AG04450 (cell line): ENCODE measurements at places on chromosomes 3 and 15.

DNA sequence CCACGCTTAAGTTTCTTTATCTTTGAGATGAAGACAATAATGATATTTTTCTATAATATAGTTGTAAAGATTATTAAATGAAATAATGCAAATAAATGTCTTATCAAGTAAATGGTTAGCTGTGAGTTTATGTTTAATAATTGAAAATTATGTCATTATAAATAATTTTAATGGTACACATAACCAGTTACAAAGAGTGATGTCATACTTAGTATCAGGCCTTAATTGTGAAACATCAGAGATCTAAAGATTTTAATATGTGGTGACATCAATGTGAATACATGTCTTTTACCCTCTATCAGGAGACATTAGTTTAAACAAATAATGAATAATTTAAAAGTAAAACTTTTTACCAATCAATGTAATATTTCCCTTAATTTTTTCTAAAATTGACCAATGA is 63.8 kb upstream of the P2RY1 start:
- DNase-seq: no peak

DNA sequence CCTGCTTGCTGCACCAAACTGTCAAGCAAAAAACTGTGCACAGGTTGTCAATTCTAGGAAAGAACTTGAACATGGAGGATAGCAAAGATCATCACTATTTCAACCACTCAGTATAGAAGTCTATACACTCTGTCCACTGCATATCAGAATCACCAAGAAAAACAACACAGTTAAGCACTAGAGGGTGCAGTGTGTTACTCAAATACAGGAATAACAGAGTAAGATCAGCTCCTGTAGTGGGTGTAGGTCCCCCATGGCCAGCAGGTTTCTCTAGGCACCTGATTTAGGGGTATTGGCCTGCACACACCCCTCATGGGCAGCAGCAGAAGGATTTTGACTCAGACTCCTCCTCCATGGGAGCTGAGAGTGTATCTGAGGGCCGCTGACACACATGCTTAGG is 464.1 kb downstream of the EPHA6 start:
- DNase-seq: no peak

DNA sequence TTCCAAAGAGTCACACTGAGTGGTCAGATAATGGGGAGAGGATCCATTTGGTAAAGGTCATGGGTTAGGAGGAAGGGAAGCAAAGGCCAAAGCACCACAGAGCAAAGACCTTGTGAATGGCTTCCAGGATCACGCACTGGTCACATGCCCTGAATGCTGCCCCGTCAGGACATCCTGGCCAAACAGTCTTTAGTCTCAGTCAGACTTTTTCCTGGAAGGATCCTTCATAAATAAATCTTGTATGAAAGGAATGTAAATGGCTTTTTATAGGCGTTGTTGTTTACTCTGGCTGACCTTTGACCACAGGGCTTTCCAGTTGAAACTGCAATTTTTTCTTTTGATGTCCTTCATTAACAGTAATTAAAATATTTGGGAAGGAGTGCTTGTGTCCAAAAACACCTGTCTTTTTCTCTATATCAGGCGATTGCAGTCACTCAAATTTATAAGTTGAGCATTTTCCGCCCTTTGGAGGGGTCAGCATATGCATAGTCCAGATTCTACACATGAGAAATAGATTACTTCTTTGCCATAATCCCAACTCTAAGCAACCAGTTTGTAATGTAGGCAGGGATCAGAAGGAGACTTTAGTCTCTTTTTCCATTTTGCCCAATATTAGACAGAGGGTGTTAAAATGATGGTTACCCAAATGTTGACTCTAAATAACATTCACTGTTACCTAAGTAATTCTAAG is 48.4 kb downstream of the CHAC1 start:
- DNase-seq: no peak

DNA sequence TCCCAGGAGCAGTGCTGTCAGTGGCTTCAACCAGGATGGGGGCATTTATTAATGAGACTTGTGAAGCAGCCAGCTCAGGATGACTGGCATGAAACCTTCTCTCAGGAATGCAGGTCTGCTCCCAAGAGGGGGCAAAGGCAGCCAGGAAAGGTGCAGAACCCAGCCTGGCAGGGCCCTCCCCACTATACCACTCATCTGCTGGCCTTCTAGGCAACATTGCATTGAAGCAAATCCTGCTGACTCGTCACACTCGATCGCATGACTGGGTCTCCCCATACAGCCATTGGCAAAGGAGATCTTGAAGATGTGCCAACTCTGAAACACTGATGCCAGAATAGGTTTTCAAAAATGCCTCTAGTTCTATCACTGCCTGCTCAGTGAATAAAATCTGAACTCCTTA is 65.7 kb upstream of the CMTM7 start:
- DNase-seq: no peak

DNA sequence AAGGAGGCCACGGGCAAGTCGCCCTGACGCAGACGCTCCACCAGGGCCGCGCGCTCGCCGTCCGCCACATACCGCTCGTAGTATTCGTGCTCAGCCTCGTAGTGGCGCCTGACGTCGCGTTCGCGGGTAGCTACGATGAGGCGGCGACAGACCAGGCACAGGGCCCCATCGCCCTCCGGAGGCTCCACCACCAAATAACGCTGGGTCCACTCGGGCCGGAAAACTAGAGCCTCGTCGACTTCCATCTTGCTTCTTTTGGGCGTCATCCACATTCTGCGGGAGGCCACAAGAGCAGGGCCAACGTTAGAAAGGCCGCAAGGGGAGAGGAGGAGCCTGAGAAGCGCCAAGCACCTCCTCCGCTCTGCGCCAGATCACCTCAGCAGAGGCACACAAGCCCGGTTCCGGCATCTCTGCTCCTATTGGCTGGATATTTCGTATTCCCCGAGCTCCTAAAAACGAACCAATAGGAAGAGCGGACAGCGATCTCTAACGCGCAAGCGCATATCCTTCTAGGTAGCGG is at the start of gene EPM2AIP1:
Gene EPM2AIP1 (minus strand): TSS at position 326 of the 520 bp plus-strand sequence. CDS start 54 bp downstream, at position 272.
- DNase-seq: no peak

GRCh38 chr15:49232236-49232806 is 62.3 kb downstream of the GALK2 start:
- no peak for DNase-seq

GRCh38 chr15:47429376-47429775 is 287.9 kb upstream of the SEMA6D start:
- no peak for DNase-seq

DNA sequence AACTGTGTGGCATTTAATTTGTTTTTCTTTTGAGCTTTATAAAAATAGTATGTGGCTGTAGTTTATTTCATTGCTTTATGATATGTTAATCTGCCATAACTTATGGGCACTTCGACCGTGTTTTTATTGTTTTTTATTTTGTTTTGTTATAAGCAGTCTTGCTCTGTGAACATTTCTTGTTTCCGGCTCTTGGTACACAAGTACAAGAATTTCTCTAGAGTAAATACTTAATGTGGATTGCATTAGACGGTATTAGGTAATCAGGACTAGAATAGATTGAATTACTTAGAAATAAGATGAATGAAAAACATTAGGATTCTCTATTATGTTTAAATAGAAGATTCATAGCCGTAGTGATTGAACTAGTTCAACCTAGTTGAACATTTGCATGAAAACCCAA is 2.1 kb downstream of the ZFAND6 start:
- no peak for DNase-seq

- DNase-seq: no peak
These were observed 4.6 kb upstream of the PTPN9 start for GRCh38 chr15:75583701-75584100.

GRCh38 chr15:27683121-27683520 is 416.0 kb downstream of the OCA2 start:
- no peak for DNase-seq

DNA sequence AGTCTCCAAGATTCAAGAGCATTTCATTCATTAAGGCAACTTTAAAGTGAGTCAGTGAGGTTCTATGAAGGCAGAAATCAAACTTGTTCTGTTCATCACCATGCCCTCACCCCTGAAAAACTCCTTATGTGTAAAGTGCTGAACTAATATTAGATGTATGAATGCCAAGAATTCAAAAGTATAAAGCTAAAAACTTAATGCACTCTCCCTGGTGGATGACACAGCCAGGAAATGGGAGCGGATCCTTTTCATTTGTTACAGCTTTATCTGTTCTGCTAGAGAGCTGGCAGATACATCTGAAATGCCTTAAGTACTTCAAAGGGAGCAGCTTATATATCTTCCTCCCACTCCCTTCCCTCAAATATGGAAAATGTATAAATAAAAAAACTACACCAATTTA is 8.2 kb downstream of the TXNRD3 start:
- DNase-seq: no peak

GRCh38 chr15:38687775-38688495 is 123.3 kb upstream of the RASGRP1 start:
- DNase-seq: no peak

DNA sequence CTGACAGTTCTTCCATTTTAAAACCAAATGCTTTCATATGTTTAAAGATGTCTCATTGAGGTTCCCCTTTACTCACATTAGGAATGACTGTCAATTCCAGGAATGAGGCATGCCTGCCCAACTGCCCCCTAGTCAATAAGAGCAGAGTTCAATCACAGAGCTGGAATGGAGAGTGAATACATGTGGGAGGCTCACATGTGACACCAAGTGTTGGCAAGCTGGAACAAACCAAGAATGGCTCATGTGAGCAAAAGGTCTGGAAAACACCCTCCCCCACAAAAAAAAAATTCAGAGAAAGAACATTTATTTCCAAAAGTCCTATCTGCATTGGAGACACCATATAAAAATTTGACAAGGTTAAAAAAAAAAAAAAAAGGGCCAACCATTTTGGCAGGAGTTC is 3.7 kb downstream of the PBRM1 start:
- DNase-seq: no peak

DNA sequence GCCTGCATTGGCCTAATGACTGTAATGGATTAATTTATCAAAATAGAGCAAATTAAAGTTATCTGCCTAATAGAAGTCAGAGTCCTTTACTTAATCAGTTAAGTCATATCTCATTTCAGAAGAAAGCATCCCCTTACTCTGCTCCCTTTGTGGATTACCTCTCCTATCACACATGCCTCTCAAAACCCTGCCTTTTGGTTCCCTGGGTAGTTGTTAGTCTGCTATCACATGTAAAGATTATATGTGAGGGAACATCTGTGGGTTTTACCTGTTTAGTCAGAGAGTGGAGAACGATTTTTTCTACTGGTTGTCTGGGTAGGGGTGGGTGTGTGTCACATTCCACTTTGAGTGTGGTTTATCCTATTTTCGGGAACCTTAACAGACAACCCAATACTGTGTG is 16.4 kb downstream of the UBE2E2 start:
- no peak for DNase-seq

- no peak for DNase-seq
These were observed 368.7 kb upstream of the UMPS start for GRCh38 chr3:124361566-124361965.

GRCh38 chr3:12054245-12054644 is 50.1 kb downstream of the SYN2 start:
- DNase-seq: no peak

GRCh38 chr15:99185414-99186130 is 63.8 kb downstream of the TTC23 start:
- no peak for DNase-seq

DNA sequence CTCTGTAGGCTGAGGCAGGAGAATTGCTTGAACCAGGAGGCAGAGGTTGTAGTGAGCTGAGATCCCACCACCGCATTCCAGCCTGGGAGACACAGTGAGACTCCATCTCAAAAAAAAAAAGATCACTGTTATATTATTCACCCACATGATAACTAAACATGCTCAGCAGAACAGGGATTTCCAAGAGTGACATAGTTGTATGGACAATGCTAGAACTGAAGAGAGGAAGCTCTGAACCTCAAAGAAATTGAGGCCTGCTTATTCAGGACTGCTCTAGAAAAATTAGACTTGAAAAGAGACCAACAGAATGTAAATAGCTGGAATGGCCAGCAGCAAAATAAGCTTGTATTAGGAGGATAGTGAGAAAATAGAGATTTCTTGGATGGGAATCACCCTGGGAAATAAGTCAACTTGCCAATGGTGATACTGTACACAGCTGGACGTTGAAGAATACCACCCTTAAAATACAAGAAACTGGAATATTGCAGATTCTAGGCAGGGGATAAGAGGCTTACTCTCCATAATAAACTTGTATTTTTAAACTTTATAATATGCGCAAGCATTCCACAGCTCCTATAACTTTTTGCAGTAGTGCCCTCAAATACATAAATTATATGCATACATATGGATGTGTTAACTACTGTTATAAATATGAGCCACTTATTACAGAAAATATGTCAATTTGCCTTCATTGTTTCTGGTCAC is 28.2 kb downstream of the PIK3CB start:
- DNase-seq: no peak

GRCh38 chr15:101406036-101406435 is 83.5 kb downstream of the PCSK6 start:
- no peak for DNase-seq

GRCh38 chr3:66073464-66074141 is 34.9 kb upstream of the MAGI1 start:
- no peak for DNase-seq

DNA sequence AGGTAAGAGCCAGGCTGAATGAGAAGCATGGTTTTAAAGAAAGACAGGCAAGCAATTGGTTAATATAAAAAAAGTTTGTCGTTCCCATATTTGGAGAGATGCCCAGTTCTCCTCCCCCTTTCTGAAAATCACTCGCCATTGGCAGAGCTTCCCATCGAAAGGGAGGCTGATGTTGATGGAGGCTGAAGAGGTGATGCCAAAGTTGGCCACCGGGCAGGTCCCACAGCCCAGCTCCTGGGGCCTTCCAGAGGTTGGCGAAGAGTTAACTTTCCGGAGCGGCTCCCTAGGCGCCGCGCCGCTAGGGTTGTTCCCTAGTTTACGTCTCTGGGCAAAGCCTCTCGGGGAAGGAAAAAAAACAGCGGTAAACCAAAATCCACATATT is 793 bp downstream of the PCOLCE2 start:
- no peak for DNase-seq

DNA sequence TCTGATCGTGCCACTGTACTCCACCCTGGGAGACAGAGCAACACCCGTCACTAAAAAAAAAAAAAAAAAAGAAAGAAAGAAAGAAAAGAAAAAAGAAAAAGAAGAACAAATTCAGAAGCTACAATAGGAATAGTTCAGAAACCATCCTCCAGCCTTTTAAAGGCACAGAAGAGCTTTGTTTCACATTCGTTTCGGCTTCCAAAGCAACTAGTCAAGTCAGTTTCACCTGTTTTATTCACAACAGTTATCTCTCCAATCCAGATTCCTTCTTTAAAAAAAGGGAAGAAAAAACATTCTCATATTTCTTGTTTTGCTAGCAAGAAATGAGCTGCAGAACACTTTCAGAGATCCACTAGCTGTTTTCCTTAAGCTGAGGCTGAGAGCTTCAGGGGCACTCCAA is 767.7 kb upstream of the CFAP20DC start:
- DNase-seq: no peak

DNA sequence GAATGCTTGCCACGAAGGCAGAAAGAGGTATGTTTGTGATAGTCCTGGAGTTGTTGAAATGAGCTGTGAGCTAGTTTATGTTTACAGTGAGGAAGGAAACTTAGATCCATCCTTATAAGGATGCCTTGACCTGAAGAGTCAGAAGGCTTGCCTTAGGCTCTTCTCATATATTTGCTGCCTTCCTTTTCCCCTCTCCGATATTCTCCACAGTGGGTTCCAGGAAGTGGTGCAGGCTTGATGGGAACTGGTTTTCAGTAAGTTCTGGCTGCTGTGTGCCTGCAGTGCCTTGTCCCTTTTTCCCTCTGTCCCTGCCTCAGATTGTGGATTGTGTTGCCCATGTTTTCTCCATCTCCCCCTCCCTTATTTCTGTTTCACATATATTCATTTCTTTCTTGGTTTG is 287.3 kb upstream of the UBE2E1 start:
- no peak for DNase-seq
